ENCODE measurements at places on chromosomes 1 and 21.

GRCh38 chr1:209257454-209257853 is 326.1 kb upstream of the CAMK1G start:
- no peak for DNase-seq

DNA sequence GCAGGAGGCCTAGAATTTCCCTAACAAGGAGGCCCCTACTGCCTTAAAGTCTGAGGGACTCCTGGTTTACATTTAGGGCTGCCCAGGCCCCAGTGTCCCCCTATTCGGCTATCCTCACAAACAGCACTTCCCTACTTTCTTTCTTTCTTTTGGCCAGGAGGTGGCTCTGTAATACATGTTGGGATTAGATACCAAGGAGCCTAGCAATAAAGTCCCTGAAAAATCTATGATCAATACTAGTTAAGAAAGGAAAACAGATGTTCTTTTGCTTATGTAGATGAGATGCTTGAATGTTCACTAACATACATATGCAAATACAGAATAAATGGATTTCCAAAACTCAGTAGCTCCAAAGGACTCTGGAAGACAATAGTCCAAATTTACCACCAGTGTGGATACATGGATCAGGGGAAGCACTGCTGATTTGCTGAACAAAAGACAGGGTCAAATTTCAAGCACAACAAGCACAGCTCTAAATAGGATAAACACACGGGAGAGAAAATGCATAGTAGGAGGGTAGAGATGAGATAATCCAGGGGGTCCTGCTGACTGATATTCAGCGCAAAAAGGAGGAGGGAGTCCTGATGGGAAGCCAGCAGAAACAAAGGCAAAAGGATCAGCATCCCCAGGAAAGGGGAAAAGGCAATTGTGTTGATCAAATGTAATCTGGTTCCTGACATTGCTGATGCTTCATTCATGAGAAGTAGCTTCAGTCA is 240.0 kb downstream of the NUF2 start:
- DNase-seq: peak; percentile 3

DNA sequence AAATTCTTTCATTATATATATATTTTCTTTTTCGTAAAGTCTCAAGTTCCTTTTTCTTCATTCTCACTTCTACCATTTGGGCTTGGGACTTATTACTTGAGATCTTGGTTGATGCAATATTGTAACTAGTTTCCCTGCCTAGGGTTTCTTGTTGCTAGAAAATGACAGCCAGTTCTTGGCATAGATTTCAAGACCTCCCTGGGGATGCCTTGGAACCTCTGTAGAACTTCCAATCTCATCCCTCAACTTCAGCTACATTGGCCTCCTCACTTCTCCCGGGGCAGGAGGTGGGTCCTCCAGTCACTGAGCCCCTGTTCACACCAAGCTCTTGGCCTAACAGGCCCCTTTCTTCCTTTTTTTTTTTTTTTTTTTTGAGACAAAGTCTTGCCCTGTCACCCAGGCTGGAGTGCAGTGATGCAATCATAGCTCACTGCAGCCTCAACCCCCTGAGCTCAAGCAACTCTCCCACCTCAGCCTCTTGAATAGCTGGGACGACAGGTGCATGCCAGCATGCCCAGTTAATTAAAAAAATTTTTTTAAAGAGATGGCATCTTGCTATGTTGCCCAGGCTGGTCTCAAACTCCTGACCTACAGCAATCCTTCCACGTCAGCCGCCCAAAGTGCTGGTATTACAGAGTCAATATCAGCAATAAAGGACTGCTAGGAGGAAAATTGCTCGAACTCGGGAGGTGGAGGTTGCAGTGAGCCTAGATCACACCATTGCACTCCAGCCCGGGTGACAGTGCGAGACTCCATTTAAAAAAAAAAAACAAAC is 33.1 kb downstream of the MAP3K7CL start:
- no peak for DNase-seq

GRCh38 chr1:236638945-236639344 is 34.6 kb upstream of the HEATR1 start:
- DNase-seq: no peak

DNA sequence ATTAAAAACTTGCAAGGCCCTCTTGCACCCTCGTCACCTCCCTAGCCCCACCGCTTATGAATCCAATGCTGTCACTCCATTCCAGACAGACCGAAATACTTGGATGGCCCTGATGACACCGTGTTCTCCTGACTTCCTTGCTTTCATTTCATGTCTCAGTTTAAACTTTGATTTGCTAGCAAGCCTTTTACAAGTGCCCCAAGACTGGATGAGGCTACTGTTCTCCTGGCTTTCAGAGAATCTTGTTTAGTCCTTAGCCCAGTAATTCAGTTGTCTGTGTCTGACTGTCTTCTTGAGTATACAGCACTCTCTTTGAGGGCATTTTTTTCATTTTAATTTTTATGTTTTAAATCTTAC is 824 bp upstream of the IFI44L start:
- DNase-seq: no peak

DNA sequence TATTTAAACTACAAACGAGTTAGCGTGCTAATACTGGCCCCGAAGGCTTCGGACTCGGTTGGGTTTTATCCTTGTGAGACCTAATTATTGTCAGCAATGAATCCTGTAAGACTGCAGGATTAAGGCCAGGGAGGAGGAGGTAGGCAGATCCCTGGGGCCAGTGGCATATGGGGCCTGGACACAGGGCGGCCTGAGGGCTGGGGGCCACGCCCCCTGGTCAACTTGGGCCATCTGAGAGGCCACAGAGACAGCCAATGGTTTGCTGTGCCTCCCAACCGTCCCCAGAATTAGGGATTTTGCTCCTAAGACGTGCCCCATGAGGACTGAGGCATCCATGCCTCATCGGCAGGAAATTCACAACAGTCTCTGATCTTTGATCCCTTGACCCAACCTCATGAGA is 31.1 kb upstream of the DISP3 start:
- no peak for DNase-seq

- no peak for DNase-seq
Measured at GRCh38 chr1:87436534-87436933, 107.9 kb downstream of the LMO4 start.

- DNase-seq: no peak
Measured at GRCh38 chr21:16945580-16945979, 567.3 kb upstream of the CXADR start.

- DNase-seq: no peak
Measured at GRCh38 chr1:247500865-247501264, 35.4 kb downstream of the OR2C3 start.

- DNase-seq: no peak
Measured at GRCh38 chr1:175218786-175219434, 26.3 kb upstream of the KIAA0040 start.

GRCh38 chr1:119595606-119596005 is 52.5 kb downstream of the ZNF697 start:
- peak; percentile 53 for DNase-seq

DNA sequence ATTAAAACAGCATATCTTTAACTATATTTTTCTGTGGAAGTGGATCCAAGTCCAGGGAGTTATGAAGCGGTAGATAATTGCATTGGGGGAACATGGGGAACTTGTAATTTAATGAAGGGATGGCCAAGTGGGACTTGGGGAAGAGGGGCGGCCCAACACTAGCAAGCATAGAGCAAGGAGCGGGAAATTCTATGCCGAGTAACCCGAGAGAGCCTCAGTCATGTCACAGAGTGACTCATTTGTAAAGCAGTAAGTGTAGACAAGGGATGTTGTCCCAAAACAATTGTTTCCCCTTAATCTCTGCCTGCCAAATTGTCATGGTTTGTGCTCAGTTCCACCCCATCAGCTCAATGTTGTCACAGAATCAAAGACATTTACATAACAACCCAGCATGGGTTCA is 620.1 kb downstream of the AJAP1 start:
- DNase-seq: no peak

GRCh38 chr1:183070234-183070922 is 47.2 kb downstream of the LAMC1 start:
- DNase-seq: no peak

GRCh38 chr1:170583186-170583585 is 51.2 kb downstream of the GORAB start:
- no peak for DNase-seq

- DNase-seq: no peak
Measured at GRCh38 chr1:175578425-175578824, 165.0 kb downstream of the TNR start.

DNA sequence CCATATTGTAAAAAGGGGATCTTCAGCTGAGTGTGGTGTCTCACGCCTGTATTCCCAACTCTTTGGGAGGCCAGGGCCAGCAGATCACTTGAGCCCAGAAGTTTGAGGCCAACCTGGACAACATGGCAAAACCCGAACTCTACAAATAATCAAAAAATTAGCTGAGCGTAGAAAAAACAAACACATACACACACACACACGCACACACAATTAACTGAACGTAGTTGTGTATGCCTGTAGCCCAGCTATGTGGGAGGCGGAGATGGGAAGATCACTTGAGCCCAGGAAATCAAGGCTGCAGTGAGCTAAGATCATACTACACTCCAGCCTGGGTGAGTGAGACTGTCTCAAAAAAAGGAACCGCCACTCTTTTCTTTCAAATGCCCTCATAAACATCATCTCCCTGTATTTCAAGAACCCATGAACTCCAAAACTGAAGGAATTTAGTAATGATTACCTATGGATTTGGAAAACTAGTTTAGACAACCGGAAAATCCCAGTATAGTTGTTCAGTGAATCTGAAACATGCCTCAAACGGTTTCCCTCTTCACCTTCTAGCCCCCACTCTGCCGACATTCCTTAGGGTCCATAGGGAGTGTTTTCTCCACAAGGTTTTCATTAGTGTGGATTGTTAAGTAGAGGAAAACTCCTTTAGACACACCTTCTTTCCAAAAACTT is 4.5 kb downstream of the TXNIP start:
- DNase-seq: no peak

GRCh38 chr1:174875306-174875705 is 124.4 kb upstream of the CACYBP start:
- DNase-seq: no peak

GRCh38 chr21:34027721-34028461 is 45.5 kb upstream of the MRPS6 start:
- DNase-seq: no peak

GRCh38 chr21:43585514-43585913 is 73.8 kb downstream of the HSF2BP start:
- DNase-seq: no peak

DNA sequence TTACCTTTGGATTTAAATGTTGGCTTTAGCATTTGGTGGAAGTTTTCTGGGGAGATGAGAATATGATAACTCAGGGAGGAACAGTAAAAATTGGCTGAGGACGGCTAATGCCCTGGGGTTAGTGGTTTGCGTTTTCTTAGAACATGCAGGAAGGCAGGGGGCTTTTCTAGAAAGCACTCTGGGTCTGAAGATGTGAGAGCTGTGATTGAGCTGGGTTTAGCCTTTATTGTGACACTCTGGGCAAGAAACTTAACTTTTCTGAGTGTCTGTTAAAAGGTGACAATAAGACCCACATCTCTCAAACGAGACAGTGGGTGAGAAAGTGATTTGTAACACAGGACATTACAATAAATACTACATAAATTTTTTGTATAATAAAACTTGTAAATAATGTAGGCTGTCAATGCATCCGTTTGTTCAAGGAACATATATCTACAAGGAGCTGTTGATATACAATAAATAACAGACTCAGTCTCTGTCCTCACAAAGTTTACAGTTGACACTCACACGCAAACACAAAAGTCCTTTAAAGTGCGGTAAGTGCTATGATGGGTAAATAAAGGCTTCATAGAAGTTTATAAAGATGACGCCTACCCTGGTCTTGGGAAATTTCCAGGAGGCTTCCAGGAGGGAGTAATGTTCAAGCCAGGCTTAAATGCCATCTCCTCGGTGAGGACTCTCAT is 49.5 kb upstream of the MRPS6 start:
- DNase-seq: no peak

- no peak for DNase-seq
Measured at GRCh38 chr1:209805875-209806760, at the start of gene IRF6. IRF6 (minus strand) TSS chr1:209806142; CDS start chr1:209801413, 4,729 bp downstream.

GRCh38 chr1:224203243-224204016 is 20.4 kb downstream of the DEGS1 start:
- peak; percentile 40 for DNase-seq

DNA sequence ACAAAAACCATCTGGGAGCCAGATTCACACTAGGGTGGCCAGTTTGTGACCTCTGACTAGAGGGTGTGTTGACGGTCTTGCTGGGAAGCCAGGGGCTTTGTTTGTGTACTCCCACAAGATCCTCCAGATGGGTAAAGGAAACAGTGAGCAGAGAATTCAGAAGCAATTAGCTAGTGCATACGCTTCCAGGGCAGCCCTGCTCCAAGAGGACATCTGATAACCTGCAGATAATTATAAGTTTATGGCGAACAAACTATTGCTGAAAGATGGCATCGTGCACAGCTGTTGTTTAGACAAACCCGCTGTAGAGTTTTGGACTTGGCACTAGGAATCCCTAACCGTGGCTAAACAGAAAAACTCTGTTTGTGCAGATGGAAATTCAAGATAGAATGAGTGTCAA is 326.4 kb downstream of the TGFB2 start:
- no peak for DNase-seq

- no peak for DNase-seq
Measured at GRCh38 chr21:26769613-26770188, 75.5 kb downstream of the ADAMTS1 start.

- DNase-seq: peak; percentile 58
Measured at GRCh38 chr1:102897557-102897956, 210.8 kb downstream of the COL11A1 start.

DNA sequence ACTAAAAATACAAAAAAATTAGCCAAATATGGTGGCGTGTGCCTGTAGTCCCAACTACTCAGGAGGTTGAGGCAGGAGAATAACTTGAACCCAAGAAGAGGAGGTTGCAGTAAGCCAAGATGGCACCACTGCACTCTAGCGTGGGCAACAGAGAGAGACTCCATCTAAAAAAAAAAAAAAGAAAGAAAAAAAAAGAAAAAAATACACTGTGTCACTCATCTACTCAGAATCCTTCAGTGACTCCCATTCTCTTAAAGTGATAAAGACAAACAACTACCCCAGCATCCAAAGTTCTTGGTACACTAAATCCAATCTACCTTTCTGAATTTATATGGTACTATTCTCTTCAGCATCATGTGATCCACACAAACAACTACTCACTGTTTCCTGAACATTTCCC is 40.2 kb upstream of the S1PR1 start:
- no peak for DNase-seq

GRCh38 chr1:55839221-55839620 is 624.1 kb upstream of the USP24 start:
- no peak for DNase-seq

Data from HT1080 (cell line).